ENCODE measurements at places on chromosomes 13 and 19.

GRCh38 chr19:17281391-17282304 lies at the start of gene ANKLE1:
Gene ANKLE1 (plus strand): TSS chr19:17281901. CDS start chr19:17281921, 20 bp downstream.
- DNase-seq: peak; percentile 40

GRCh38 chr13:25930653-25931052 lies 121.2 kb downstream of the SHISA2 start:
- DNase-seq: no peak

GRCh38 chr13:39410096-39410901 lies 192.7 kb downstream of the LHFPL6 start:
- no peak for DNase-seq

- DNase-seq: no peak
These were observed 346.6 kb downstream of the COG6 start for GRCh38 chr13:40002016-40002415.

- DNase-seq: no peak
These were observed 930.5 kb upstream of the SLITRK1 start for GRCh38 chr13:84812789-84813188.

DNA sequence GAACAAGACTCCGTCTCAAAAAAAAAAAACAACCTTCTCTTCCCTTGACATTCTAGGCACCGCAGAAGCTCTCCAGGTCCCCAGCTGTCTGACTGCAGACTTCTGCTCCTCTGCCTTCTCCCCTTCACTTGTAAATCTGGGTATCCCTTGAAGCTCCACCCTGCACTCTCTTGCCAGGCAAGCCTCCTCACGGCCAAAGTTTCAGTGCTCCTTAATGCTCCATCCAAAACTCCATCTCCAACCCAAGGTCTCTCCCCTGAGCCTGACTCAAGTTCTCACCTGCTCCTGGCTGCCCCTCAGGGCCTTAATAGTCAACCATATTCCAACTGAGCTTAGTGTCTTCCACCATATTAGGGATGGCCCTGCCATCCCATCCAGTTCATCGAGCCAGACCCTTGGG lies 1.4 kb upstream of the CLDND2 start:
- DNase-seq: no peak

GRCh38 chr19:8331263-8331845 lies 10.1 kb downstream of the RPS28 start:
- no peak for DNase-seq

DNA sequence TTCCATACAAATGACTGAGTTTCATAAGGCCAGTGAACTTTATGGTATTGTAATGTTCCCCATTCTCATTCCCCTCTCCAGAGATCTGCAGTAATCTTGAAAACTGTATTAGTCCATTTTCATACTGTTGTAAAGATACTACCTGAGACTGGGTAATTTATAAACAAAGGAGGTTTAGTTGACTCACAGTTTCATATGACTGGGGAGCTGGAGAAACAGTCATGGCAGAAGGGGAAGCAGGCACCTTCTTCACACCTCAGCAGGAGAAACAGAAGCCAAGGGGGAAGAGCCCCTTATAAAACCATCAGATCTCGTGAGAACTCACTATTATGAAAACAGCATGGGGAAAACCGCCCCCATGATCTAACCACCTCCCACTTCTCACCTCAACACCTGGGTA lies 318.7 kb upstream of the KLF12 start:
- DNase-seq: no peak

DNA sequence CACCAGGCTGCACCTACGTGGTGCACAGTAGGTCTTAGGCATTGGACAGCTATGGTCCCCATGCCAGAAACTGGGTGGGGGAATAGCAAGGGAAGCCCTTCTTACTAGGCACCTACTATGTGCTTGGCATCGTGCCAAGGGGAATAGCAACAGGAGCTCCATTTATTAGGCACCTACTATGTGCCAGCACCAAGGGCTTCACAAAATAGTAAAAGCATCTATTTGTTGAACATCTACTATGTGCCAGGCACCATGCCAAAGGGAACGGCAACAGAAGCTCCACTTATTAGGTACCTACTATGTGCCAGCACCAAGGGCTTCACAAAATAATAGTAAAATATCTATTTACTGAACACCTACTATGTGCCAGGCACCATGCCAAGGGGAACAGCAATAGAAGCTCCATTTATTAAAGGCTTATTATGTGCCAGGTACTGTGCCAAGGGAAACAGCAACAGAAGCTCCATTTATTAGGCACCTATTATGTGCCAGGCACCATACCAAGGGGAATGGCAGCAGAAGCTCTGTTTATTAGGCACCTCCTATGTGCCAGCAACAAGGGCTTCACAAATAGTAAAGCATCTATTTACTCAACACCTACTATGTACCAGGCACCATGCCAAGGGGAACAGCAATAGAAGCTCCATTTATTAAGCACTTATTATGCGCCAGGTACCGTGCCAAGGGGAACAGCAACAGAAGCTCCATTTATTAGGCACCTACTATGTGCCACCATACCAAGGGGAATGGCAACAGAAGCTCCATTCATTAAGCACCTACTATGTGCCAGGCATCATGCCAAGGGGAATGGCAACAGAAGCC lies 108.5 kb downstream of the PTPRS start:
- DNase-seq: no peak

- DNase-seq: no peak
These were observed 66.2 kb downstream of the ZMYM2 start for GRCh38 chr13:20024702-20025101.

DNA sequence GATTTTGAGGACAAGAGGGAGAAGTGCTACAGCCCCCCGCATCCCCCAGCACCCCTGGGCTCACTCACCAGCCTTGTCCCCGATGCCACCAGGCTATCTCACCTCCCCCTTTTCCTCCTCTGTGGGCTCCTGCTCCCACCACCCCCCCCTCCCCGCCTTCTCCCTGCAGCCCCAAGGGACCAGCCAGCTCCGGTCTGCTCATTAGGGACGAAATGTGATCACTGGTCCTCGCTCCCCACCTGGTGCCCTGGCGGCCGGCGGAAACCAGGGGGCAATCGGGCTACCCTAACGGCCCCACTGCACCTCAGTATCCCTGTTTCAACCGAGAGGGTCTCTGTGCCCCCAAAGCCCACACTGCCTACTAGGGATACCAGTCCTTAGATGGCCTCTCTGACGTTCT lies 2.7 kb downstream of the GPR4 start:
- no peak for DNase-seq

DNA sequence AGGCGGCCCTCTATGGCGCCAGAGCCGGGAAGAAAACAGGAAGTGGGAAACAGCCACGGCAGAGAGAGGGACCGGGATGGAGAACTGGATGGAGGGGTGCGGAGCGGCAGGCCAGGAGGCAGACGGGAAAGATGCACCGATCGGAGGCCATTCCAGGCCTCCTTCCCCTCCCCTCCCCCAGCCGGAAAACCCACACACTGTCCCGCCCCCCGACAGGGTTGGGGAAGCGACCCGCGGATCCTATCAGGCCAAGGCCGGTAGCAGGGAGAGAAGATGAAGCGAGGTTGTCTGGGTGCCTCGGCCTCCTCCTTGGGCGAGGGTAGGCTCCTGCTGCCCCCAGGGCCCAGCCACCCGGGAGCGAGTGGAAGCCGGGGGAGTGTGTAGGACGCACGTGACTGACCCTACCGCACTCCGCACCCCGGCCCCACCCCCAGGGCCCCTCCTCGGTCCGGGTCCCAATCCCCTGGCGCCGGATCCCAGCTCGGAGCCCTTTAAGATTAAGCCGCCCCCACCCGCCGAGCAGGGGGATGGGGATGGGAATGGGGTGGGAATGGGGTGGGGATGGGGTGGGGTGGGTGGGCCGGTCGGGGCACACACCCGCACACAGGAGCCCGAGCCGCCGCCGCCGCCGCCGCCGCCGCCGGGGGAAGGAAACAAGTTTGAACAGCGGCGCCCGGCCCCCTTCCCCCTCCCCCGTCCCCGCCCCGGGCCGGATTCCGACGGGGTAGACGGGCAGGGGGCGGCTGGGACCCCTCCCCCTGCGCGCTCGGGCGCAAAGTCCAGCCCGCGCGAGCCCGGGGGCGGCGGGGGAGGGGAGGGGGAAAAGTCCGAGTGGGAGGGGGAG lies 1.5 kb downstream of the ERF start:
- peak; percentile 73 for DNase-seq

DNA sequence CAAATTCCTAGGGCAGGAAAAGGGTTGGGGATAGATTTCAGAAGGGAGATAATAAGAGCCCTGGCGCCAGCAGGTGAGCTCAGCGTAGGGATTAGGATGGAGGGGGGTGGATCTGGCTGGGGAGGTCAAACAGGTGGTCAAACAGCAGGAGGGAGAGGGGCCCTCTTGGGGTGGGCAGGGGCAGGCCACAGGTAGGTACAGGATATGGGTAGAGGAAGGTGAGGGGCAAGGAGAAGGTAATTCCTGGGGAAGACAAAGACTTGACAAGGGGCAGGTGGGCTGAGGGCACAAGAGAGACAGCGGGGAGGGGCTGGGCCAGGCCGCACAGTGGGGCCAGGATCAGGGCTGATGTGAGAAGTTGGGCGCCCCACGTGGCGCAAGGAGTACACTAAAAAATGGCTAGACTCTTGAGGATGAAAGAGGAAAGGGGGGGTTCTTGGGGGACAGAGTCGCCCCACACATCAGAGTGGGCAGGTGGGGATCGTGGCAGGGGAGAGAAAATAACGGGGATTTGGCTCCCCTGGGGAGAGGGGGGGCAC lies 713 bp downstream of the KRI1 start:
- peak; percentile 73 for DNase-seq

DNA sequence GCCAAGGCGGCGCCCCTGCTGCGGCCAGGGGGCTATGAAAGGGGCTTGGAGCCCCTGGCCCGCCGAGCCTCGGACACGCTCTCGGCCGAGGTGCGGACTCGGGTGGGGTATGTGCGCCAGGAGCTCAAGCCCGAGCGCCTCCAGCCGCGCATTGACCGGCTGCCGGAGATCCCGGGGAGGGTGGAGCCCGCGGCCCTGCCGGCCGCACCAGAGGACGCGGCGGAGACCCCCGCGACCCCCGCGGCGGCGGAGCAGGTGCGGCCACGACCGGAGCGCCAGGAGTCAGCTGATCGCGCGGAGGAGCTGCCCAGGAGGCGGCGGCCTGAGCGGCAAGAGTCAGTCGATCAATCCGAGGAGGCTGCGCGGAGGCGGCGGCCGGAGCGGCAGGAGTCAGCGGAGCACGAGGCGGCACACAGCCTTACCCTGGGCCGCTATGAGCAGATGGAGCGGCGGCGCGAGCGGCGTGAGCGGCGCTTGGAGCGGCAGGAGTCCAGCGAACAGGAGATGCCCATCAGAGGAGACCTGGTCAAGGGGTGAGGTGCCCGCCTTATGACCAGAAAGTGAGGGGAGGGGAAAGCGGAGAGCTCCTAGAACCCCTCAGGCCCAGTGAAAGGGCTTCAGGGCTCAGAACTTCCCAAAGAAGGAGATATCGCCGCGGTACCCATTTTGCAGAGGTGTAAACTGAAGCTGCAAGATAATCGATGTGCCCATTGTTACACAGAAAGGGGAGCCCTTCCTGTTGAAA lies 8.8 kb upstream of the SHKBP1 start:
- no peak for DNase-seq

GRCh38 chr13:41231786-41232185 lies 31.6 kb downstream of the MTRF1 start:
- DNase-seq: no peak

DNA sequence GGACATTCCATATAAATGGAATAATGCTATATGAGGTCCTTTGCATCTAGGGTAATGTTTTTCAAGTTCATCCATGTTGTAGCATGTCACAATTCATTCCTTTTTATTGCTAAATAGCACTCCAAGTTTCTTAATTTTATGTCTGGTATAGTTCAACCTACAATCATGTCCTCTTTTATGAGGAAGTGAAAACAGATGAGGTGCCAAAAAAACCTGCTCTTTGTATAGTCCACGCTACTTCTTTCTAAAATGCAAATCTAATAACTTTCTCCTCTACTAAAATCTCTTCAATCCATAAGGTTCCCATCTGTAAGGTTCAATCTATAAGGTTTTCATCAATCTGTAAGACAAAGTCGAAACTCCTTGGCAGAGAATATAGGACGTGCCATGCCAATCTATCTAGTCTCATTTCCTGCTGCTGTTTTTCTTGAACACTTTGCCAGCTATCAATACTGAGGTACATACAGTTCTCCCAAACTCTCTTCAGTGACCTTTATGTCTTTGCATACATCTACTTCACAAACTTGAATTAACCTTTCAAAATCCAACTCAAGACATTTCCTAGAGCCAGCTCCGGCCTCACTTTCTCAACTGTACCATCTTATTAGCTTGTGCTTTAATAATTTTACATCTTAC lies 33.7 kb downstream of the INTS6 start:
- DNase-seq: no peak

GRCh38 chr19:12778017-12778904 lies 2.9 kb upstream of the HOOK2 start:
- peak; percentile 75 for DNase-seq

DNA sequence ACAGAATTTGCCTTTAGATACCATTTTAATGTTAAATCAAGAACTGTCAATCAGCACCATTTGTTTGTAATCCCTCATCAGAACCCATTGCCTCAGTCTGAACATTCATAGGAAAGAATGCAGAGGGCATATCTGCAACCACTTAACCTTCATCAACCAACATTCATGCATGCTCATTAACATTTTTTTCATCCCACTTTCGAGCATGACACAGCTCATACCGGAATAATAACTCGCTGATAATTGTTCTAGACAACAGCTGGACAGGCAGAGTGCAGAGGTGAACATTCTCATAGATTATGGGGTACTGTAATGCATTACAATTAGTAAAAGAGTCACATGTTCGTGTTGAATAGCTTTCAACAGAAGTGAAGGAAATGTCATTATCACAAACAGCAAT lies 216.8 kb downstream of the DIAPH3 start:
- no peak for DNase-seq

DNA sequence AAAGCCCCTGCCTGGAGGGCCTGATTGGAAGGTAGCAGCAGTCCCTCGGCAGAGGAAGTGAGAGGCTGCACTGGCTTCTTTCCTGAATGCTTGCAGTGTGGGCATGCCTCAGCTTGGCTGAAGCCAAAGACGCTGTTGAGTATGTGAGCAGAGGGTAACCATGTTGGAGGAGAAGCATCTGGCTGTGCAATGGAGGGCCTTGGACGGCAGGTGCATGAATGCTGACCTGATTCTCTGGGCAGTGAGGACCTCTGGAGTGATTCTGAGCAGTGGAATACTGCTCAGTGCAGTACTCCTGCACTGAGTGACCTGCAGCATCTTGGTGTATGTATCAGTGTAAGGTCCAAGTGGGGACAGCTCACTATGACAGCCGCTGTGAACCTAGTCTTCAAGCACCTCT lies 46.9 kb downstream of the SOX1 start:
- DNase-seq: no peak

GRCh38 chr19:11064831-11065303 lies 24.4 kb upstream of the LDLR start:
- no peak for DNase-seq

GRCh38 chr13:59538512-59538911 lies 625.2 kb downstream of the DIAPH3 start:
- DNase-seq: no peak

DNA sequence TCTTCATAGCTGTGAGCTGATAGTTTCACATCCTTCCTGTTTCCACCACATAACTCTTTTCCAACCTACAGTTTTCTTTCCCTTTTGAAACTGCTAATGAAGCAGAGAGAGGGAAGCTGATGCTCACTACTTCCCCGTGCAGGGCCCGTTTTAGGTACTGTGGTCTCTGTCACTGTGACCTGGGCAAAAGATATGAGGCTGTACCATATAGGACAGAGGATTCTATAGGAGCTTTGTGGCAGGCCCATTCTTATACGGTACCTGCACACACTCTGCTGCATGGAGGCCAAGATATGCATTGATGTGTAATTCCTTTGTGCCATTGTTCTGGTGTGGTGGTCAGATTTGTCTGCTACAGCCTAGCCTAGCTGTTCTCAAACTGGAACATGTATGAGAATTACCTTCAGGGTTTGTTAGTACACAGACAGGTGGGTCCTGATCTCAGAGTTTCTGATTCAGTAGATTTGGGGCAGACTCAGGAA lies 577.3 kb downstream of the LMO7 start:
- no peak for DNase-seq
